ENCODE measurements at places on chromosomes 11 and 22.

DNA sequence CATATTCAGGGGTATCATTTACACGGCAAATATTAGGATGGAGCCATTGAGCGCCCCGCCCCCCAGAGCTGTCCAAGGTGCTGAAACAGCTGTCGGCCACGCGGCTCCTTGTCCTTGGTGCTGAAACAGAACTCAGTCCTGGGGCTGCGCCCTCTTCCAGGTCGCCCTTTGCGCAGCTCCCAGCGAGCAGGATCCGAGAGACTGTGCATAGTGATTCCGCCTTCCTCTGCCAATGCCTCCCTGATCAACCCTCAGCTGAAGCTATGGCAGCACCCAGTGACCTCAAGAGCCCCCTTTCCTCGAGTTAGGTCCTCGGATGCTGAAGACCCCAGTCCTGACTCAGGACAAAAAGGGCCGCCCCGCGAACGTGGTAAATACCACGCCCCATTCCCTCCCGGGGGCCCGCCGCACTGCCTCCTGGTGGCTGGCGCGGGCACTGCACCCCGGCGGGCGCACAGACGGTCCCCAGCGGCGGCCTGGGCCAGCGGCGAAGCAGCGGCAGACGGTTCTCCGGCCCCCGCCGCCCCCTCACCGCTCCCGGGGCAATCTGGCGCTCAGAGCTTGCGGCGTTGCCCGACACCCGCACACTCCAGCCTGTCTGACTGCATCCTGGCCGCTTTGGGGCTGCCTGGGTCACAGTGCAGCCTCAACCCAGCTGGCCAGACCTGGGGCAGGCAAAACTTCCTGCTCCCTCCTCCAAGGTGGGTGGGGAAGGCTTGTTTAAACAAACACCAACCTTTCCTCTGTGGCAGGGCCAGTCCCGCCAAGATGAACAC lies 13.4 kb downstream of the SYT7 start:
- DNase-seq: peak; percentile 89

GRCh38 chr11:94676814-94677213 lies 91.3 kb upstream of the AMOTL1 start:
- no peak for DNase-seq

DNA sequence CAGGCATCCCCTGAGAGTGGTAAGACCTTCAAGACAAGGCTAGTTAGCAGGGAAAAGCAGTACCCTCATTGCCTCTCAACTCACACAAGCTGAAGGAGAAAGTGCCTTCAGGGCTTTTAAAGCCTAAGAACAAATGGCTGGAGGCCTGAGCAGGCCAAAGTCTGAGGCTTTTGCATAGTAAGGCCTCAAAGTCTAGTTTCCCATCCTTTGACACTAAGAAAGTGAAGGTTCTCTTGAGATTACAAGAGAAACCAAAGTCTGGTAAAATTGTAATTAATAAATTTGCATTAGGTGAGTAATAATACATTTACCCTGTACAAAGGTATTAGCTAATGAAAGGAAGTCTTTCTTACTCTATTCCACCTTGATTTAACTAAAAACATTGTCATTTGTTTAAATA lies 47.0 kb upstream of the CCDC89 start:
- DNase-seq: no peak

GRCh38 chr22:21688706-21689381 lies 23.0 kb downstream of the PPIL2 start:
- no peak for DNase-seq

GRCh38 chr11:6843670-6844069 lies 1.8 kb upstream of the OR10A5 start:
- no peak for DNase-seq

GRCh38 chr11:27553186-27553585 lies 46.6 kb upstream of the LIN7C start:
- no peak for DNase-seq

- no peak for DNase-seq
These were observed 18.2 kb upstream of the KIRREL3 start for GRCh38 chr11:127018683-127019279.

- DNase-seq: peak; percentile 59
These were observed 1.3 kb downstream of the EHBP1L1 start for GRCh38 chr11:65576867-65577755.

- DNase-seq: no peak
These were observed 99.5 kb downstream of the NAV2 start for GRCh38 chr11:19812096-19812495.

GRCh38 chr11:1060852-1061616 lies 13.6 kb upstream of the MUC2 start:
- DNase-seq: peak; percentile 82

DNA sequence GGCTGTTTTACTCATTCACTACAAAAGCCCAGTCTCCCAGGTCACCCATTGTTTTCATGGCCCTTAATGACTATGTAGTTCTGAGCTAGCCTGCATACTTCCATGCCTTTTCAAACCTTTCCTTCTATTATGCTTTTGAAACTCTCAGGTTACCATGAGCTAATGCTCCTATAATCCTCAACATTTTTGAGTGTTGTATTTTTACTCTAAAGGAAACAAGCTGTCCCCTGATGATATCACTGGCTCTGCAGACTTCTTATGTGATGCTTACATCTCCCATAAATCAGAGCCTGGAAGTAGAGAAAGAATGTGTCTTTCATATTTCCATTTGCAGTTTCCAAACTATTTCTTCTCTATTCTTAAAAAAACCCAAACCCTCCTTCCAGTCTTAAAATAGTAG lies 159.0 kb upstream of the RAG2 start:
- no peak for DNase-seq

DNA sequence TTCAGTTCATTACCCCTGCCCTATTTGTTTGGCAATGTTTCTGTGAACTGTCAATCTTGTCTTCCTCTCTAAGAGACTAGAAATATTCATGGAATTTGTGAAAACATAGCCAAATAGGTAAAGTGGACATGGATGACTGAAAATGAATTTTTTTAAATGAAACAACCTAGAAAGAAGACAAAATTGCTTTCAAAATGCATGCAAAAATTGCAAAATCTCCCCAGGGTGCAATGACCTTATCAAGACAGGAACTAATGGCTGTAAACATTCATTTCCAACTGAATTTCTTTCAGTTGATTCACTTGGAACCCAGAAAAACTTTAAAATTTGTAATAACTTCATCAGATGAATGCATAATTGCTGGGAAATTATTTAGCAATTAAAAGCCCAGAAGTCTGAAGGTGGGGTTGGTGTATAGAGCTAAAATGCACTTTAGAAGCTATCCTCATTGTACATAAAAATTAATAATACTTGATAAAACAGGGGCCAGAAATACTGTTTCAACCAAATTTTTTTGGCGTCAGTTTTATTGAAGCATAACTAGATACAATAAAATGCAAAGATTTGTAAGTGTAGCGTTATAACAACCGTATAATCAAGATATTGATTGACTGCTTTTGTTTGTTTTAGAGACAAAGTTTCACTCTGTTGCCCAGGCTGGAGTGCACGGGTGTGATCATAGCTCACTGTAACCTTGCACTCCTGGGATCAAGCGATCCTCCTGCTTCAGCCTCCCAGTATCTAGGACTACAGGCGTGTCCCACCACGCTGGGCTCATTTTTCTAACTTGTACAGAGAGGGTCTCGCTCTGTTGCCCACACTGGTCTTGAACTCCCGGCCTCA lies 27.6 kb upstream of the SLC35C1 start:
- DNase-seq: no peak

- no peak for DNase-seq
These were observed 7.1 kb downstream of the PLAAT4 start for GRCh38 chr11:63543711-63544110.

DNA sequence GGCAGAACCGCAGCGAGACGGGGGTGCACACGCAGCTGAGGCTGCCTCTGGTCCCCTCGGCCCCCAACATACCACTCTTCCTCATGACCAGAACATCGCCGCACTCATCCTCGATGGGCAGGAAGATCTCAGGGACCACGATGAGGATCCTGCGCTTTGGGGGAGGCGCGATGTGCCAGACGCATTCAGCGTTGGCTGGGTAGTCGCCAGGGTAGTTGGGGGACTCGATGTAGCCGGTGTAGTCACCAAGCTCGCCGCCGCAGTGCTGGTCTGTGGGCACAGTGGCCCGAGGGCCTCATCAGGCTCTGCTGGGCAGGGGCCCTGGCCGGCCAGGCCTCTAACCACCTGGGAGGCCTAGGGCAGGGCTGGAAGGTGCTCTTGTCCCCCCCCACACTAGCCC lies 23.0 kb upstream of the TTLL12 start:
- DNase-seq: no peak

DNA sequence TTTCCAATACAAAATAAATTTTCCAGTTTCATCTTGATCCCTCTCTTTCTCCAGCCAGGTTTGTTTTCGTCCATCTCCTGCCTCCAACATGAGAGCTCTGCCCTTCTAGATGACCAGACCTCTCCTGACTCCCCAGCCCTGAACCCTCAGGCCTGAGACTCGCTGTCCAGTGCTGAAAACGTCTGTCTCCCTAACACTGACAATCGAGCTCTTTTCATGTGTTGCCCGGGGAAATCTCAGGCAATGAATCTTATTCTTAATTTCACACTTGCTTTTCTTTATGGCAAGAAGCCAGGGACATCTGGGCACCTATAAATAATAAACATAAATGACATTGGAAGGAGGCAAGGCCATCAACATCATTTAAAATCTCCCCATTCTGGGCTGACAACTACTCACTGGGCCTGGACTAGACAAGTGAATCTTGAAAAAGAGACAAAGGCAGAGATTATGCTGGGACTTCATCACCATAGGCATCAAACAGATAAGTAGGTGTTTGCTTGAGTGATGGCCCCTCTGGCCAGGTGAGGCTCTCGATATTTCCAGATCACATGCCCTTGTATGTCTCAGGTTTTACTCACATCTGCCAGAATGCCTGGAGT lies 274.5 kb upstream of the B3GAT1 start:
- DNase-seq: no peak

GRCh38 chr22:48722661-48723060 lies 1105.0 kb downstream of the BRD1 start:
- no peak for DNase-seq

- DNase-seq: peak; percentile 47
These were observed 23.9 kb upstream of the TCF20 start for GRCh38 chr22:42294034-42294985.

DNA sequence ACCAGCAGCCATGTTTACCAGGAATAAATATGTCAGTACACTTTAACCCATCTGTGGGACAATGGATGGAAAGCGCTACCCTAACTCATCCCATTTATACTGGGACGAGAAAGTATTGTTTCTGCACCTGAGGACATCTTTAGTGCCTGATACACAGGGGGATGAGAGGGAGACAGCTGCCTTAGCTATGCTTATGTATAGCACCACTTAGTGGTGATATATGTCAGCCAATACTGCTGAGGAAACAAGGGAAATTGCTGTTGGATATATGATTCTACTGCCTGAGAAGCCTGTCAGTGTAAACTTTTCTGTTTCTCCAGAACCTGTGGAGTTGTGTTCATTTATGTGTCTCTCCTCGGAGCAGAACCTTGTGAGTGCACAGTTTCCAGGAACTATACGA lies 13.3 kb upstream of the CEP295 start:
- DNase-seq: peak; percentile 13

DNA sequence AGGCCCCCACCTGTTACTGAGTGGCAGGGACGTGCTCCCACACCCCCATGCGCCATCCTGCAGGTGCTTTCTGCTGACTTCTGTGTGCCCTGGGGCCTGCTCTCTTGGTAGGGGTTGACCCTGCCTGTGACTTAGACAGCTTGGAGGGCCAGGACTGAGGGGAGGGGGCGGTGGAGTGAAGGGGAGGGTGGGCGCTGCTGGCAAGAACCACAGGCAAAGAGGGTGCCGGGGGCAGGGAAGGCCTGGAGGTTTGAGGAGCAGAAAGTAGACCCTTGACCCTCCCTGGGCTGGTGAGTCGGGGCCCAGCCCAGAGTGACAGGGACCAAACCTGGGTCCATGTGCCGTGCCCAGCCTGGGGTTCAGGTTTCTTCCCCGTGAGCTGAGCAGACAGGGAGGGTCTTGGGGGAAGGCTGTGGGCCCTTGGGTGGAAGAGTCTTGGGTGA lies 17.8 kb downstream of the KCNQ1 start:
- DNase-seq: no peak
